ENCODE measurements at places on chromosomes 1 and 21. TPM values are rescaled to one million over a fixed set of nuclear protein-coding genes. Genes with fewer than 3 reads are reported as not detected.

Gene CCDC185
- not detected for total RNA-seq

Gene TCHHL1
- total RNA-seq = not detected

Gene SH2D1B
- under 0.01 TPM for total RNA-seq

Gene TCHH
- total RNA-seq = 0.09 TPM

Gene REN
- total RNA-seq = not detected

Gene RGS7
- 0.63 TPM for total RNA-seq

All from fibroblast of the aortic adventitia (primary cell).